ENCODE measurements at places on chromosomes 7 and 10. TPM values are rescaled to one million over a fixed set of nuclear protein-coding genes. Genes with fewer than 3 reads are reported as not detected.
A peak's percentile ranks its signal among the peaks of the same experiment; 100 is the strongest.

Gene OPALIN
- not detected for total RNA-seq

DNA sequence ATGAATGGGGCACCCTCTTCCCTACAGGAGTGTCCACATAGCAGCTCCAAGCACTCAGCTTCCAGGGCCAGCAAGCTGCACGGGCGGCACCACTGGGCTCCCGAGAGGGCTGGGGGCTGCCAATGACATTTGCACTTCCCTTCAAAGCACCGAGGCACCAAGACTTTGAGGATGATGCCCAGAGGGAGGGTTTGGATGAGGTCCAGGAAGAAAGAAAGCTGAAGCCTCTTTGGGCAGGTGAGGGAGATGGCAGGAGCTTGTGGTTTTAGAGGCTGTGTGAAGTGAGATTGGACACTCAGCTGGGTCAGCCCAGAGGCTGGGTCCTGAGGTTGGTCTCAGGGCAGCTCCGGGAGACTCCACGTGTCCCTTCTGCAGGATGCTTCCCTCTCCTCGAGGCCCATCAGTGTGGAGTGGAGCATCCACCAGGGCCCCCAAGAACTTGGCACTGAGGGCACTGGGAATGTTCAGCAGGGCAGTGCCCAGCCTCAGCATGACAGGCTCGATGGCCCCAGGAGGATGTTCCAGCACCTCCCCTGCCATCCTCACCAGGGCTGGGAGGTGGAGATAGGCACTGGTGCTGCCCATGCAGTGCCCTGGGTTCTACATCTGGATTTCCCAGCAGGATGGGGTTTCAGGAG is 54.9 kb upstream of the IGFBP3 start:
- DNase-seq: no peak

GRCh38 chr7:37759526-37759925 is 76.0 kb downstream of the GPR141 start:
- DNase-seq: no peak

GRCh38 chr7:5284304-5285281 is 1.9 kb downstream of the SLC29A4 start:
- peak; percentile 36 for DNase-seq

Data from K562 (cell line).